ENCODE measurements at places on chromosomes 13 and 19.

- DNase-seq = no peak
Observed at GRCh38 chr13:99178636-99179035, 22.0 kb upstream of the UBAC2 start.

DNA sequence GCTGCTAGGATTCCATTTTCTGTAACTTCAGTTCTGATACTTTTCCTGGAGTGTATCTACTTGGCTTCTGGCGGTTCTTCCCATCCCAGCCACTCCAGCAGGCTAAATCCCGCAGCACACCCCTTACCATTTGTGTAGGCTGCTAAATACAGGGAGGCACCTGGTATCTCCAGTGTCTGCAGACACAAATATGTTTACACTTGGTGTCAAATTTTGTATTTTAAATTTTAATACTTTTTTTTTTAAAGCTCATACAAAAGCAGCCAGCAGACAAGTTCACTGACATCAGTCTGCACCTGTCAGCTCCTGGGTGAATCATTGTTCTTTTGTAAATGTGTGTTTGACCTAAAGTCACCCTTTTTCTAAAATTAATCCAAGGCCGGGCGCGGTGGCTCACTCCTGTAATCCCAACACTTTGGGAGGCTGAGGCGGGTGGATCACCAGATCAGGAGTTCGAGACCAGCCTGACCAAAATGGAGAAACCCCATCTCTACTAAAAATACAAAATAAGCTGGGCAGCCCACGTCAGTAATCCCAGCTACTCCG lies 3.4 kb upstream of the ZSCAN4 start:
- no peak for DNase-seq

DNA sequence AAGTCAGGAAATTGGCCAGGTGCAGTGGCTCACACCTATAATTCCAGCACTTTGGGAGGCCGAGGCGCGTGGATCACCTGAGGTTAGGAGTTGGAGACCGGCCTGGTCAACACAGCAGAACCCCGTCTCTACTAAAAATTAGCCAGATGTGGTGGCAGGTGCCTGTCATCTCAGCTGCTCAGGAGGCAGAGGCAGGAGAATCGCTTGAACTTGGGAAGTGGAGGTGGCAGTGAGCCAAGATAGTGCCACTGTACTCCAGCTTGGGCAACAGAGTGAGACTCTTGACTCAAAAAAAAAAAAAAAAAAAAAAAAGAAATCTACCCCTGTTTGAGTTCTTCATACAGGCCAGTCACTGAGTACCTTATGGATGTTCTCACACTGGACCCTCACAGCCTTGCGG lies 42.0 kb downstream of the SLC15A1 start:
- no peak for DNase-seq

DNA sequence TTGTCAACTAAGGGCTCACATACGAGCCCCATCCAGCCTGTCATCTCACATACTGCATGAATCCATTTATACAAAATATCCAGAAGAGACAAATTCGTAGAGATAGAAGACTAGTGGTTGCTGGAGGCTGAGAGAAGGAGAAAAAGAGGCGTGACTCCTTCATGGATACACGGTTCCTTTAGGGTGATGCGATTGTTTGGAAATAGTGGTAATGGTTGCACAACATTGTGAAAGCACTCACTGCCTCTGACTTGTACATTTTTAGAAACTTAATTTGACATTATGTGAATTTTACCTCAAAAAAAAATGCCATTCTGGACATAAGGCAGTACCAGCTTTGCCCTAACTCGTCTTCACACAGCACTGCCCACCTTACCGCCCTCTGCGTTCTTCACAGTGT lies 27.3 kb downstream of the IGFL1 start:
- no peak for DNase-seq

DNA sequence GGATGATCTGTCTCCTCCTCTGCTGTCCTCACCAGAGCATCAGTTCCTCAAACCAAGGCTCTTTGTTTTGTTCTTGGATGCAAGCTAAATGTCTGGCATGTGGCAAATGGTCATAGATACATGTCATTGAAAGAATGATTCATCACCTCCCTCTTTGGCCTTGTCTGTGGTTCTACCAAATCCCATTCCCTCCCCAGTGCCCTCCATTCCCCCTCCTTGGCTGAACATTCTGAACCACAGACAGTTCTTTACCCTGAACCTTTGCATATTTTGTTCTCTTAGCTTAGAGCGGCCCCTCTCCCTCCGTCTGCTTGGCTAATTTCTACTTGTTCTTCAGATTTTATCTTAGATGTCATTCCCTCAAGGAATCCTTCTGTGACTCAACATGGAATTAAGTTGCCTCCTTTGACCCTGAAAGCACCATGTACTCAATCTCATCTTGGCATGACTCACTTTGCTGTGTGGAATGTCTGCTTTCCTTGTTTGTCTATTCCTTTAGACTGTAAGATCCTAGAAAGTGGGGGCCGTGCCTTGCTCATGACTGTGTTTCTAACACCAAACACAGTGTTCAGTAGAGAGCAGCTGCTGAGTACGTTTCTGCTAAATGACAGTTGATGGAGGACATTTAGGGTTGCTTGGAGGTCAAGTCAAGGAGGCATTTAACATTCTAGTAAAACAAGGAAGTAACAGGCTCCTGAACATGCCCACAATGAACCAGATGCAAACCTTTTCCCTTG lies 8.1 kb downstream of the ALOX5AP start:
- DNase-seq = no peak

DNA sequence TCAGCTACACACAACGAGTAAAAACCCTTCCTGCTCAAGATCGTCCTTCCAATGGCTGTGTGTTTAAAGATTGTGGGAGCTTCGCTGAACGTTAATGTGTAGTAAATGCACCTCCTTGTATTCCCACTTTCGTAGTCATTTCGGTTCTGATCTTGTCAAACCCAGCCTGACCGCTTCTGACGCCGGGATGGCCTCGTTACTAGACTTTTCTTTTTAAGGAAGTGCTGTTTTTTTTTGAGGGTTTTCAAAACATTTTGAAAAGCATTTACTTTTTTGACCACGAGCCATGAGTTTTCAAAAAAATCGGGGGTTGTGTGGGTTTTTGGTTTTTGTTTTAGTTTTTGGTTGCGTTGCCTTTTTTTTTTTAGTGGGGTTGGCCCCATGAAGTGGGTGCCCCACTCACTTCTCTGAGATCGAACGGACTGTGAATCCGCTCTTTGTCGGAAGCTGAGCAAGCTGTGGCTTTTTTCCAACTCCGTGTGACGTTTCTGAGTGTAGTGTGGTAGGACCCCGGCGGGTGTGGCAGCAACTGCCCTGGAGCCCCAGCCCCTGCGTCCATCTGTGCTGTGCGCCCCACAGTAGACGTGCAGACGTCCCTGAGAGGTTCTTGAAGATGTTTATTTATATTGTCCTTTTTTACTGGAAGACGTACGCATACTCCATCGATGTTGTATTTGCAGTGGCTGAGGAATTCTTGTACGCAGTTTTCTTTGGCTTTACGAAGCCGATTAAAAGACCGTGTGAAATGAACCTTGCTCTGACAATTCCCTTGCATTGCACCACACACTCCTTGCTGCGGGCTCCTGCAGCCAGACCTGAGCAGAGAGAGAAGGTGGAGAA lies 2.7 kb upstream of the FAM174C start:
- DNase-seq = no peak

DNA sequence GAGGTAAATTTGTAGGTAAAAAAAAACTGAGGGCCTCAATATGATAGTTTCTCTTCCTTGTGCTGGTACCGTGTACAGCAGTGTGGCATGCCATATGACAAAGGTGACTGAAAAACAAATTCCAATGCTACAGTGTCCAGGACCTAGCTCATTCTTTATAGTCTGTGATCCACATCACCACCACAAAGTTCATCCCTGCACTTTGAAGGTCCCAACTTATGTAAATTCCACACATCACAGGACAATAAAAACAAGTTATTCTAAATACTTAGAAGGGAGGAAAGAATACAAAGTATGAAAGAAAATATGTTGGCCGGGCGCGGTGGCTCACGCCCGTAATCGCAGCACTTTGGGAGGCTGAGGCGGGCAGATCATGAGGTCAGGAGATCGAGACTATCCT lies 314.6 kb upstream of the SGCG start:
- no peak for DNase-seq

DNA sequence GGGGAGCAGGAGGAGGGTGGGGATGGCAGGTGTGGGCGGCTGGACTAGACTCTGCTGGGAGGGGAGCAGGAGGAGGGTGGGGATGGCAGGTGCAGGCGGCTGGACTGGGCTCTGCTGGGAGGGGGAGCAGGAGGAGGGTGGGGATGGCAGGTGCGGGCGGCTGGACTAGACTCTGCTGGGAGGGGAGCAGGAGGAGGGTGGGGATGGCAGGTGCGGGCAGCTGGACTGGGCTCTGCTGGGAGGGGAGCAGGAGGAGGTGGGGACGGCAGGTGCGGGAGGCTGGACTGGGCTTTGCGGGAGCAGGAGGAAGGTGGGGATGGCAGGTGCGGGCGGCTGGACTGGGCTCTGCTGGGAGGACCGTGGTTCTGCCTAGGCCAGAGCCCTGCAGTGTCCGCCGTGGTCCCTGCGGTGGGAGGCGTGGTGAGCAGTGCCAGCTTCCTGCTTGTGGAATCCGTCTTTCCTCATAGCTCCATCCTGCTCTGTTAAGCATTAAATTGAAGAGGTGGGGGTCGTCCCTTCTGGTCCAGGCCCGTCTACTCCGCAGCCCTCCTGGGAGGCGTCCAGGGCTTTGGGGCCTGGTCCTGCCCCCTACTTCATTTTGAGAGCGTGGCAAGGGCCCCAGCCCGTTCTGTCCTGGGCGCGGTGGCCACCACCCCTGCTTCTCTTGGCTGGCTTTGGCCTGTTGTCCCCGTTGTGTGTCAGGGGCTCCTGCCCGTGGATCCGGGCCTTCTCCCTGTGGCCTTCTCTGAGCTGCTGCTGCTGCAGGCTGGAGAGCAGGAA lies 4.7 kb downstream of the SPPL2B start:
- no peak for DNase-seq

- DNase-seq = peak; percentile 47
Observed at GRCh38 chr13:95191821-95192563, 109.3 kb downstream of the ABCC4 start.

DNA sequence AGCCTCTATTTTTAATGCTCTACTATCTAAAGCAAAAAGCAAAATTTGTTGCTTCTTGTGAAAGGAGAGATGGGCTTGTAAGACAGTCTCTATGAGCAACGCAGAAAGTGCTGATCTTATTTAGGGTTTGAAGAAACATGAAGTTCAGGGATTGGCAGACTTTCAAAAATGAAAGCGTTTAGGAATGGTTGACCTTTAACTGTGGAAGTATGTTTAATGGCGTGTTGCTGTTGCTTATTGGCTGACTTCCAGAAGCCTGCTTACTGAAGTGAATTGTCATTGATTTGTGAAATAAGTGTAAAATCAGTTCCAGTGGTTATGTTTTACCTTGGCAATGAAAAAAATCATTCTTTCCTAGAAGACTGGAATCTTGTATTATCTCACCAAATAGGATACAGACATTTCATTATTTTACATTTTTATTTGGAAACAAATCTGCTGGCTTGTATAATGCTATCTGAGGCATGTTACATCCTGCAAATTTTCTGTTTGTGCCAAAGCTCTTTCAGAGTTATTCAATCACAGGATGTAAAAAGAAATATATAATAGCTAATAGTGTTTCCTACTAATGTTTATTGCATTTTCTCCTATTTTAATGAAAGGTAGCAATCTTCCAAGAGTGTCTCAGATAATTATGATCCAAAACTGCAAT lies 221.3 kb upstream of the SLITRK6 start:
- DNase-seq = no peak

GRCh38 chr19:17718947-17719711 lies at the start of gene MAP1S:
TSS of gene MAP1S (plus strand) at chr19:17719480. CDS start at chr19:17719503, 23 bp downstream.
- peak; percentile 46 for DNase-seq

DNA sequence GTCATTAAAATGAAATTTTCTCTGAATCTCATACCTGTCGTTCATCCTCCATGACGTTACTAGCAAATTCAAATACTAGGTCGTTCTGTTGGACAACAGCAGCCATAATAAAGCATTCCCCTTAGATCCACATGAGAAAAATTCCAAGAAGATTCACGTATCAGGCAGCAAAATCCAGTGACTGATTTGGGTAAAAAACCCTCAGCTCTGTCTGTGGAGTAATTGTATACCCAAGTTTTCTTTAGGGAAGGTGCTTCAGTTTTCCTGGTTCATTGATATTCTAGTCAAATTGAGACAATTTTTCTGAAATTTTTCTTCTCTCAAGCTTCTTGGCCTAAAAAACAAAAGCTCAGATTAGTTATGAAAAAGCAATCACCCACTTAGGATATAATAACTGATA lies 37.2 kb downstream of the ELF1 start:
- no peak for DNase-seq

- no peak for DNase-seq
Observed at GRCh38 chr13:46961719-46962118, 64.9 kb upstream of the HTR2A start.

DNA sequence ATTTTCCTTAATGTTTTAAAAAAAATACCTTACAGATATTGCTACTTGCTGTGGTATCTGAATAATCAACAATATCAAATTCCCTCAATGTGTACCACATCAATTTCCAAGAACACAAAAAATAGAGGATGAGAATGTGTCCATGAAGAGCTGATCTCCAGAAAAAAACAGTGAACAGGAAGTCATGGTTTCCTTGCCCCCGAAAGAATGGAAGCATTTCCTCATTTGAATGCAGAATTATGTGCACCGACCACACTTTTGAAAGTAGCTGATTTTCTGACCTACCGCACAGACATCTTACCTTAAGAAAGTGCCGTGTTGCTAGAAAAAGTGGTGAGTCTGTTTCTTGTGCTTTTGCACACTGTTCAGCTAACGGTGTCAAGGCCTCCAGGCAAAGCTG lies 13.4 kb upstream of the EEF1AKMT1 start:
- DNase-seq = no peak

GRCh38 chr13:105778196-105778595 lies 757.3 kb downstream of the EFNB2 start:
- DNase-seq = no peak

GRCh38 chr13:99796175-99796819 lies 175.3 kb downstream of the ZIC5 start:
- no peak for DNase-seq

DNA sequence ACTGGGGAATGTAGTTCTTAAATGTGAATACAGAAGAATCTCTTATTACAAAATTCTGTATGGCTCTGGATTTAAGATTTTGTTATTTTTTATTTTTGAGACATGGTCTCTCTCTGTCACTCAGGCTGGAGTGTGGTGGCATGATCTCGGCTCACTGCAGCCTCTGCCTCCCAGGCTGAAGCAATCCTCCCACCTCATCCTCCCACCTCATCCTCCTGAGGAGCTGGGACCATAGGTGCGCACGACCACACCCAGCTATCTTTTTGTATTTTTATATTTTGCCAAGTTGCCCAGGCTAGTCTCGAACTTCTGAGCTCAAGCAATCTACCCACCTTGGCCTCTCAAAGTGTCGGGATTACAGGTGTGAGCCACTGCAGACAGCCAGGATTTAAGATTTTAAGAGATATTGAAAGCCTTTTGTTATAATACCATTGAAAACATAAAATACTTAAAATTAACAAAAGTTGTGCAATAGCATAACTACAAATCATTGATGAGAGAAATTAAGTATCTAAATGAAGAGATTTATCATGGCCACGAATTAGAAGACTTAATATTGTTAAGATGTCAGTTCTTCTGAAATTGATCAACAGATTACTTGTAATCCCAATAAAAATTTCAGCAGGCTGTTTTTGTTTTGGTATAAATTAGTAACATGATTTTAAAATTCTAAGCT lies 13.4 kb downstream of the CYP2A6 start:
- no peak for DNase-seq
